ENCODE measurements at places on chromosomes 3 and 15. TPM values are rescaled to one million over a fixed set of nuclear protein-coding genes. Genes with fewer than 3 reads are reported as not detected.

DNA sequence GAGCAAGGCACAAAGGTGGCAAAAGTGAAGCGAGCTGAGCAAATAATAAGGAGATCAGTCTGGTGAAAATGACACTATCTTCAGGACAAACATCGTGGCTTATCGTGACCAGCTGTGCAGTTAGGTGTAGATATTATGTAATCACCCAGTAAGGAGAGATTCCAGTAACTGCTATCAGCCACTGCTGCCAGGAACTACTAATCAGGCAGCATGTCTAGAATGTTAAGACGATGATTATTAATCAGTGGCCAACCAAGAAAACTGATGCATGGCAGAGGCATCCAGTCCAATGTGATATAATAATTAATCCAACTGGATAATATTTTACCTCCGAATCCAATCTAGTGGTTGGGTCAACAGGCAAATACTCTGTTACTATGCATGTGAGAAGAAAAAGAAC, 252.7 kb upstream of the ZPLD1 start:
- DNase-seq = no peak

- DNase-seq = no peak
These were observed 133.2 kb upstream of the CHRM5 start for GRCh38 chr15:33834892-33835743.

DNA sequence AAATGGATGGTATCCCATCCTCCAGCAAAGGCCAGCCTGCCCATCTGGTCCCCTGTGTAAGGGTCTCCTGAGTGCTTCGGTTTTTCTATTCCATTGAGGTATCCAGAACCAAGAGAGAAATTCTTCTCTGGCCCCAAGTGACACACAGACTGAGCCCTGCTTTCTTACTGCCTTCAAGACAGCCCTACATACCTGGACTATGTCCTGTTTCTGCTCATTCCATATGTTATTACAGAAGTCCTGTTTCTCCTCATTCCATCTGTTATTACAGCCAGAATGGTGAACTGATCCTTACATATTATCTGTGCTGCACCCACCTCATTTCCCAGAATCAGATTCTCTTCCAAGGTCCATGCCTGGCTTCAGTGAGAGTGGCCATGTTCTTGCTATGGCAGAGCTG, 115.2 kb downstream of the DCLK3 start:
- DNase-seq = no peak

DNA sequence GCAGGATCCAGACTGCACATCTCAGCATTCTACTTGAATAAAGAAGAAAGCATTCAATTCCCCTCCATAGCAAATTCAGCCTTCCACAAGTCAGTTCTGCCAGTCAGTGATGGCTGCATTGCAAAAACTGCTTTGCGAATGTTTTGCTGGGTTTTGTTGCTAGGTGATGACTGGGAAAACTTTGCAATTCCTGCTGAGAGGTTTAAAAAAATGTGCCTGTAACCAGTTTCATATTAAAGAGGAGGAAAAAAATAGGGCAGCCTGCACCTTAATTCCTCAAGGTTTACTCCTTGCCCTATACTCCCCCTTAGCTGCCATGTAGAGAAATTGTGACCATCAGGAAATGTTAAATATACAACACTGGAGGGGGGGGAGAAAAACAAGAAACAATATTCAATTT, 225.6 kb upstream of the ATP11B start:
- DNase-seq = no peak

DNA sequence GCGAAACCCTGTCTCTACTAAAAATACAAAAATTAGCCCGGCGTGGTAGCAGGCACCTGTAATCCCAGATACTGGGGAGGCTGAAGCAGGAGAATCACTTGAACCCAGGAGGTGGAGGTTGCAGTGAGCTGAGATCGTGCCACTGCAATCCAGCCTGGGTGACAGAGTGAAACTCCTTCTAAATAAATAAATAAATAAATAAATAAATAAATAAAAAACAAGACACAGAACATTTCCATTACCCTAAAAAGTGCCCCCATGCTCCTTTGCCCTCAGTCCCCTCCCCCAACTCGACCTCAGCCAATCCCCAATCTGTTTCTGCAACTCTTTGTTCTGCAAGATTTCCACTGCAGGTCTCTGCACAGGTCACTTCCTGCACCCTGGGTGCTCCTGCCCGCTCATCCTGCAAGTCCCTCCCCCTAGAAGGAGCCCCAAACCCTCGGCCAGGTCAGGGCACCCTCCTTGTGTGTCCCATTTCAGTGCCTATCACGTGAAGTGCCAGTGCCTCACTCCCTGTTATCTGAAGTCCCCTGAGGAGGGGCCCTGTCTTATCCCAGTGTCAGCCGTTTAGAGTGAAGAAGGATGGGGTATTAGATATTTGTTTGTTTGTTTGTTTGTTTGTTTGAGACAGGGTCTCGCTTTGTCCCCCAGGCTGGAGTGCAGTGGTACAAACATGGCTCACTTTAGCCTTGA, 1.1 kb downstream of the FAM240A start:
- DNase-seq = no peak

DNA sequence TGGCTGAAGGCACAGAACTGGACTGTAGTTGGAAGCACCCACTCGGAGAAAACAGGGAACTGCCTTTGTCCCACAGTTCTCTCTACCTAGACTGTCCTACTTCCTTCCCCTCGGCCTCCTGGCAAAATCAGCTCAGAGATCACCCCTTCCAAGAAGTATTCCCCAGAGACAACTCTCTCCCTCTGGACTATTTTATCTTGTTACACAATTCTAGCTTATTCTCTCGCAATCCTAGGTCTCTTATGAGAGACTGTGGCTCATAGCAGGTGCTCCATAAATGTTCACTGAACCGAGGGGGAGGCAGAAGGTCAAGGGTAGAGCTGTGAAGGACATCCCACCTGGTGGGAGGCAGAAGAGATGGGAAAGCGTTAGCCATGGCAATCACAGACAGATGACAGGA, 10.6 kb downstream of the HEG1 start:
- no peak for DNase-seq

GRCh38 chr3:132623646-132624045, 26.6 kb downstream of the ACKR4 start:
- DNase-seq = no peak

- DNase-seq = no peak
These were observed 138.4 kb downstream of the NSMCE3 start for GRCh38 chr15:29130951-29131839.

- no peak for DNase-seq
These were observed 61.8 kb downstream of the PCCB start for GRCh38 chr3:136311968-136312367.

GRCh38 chr3:53845881-53846133, 412 bp downstream of the CHDH start:
- no peak for DNase-seq

The ZNF385D gene
- not detected for total RNA-seq

The PDZRN3 gene
- total RNA-seq = not detected

All from activated CD4-positive, alpha-beta T cell treated with anti-CD3 and anti-CD28 coated beads, Interleukin-2, amount 10 ng/mL, durations not matched to agents 7 days and 5 days (primary cell).